ENCODE measurements at places on chromosomes 5 and 9.

GRCh38 chr9:133521122-133522072, 3.4 kb downstream of the MYMK start:
- no peak for DNase-seq

- no peak for DNase-seq
Measured at GRCh38 chr9:71286146-71286545, 164.7 kb upstream of the TRPM3 start.

DNA sequence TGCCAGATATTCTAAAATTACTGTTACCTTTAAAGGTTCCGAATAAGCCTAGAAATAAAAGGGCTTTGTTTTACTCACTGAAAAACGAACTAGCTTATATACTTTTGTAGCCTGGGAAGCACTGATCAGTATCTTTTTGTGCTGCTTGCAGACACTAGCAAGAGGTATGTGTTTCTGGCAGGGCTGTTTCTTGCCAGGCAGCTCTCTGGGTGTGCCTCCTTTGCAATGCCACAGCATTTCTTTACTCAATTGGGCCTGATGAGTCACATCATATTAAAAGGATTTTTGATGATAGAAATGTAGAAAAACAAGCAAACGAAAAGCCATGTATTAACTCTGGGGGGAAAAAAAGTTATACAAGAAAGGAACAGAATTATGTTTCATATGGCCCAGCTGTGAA, 35.6 kb downstream of the CD180 start:
- no peak for DNase-seq

GRCh38 chr5:170333161-170333910, 35.8 kb upstream of the LCP2 start:
- peak; percentile 68 for DNase-seq

GRCh38 chr5:112183103-112183711, 235.9 kb downstream of the EPB41L4A start:
- no peak for DNase-seq

DNA sequence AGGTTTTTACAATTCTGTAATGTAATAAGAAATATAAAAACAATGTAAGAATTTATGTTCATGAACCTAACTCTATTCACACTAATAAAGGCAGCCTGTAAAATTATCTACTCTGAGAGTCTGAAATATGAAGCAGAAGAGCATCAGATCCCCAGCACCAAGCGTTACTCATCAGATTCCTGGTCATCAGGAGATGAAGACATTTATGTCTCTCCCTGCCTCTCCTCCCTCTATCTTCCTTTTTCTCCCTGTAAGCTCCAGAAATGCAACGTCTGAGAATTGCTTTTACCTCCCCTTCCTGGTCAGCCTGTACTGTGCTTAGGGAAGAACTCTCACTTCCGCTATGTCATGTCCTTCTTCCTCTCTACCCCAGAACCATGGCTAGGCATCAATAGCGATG, 114.4 kb upstream of the SLIT3 start:
- DNase-seq: no peak

DNA sequence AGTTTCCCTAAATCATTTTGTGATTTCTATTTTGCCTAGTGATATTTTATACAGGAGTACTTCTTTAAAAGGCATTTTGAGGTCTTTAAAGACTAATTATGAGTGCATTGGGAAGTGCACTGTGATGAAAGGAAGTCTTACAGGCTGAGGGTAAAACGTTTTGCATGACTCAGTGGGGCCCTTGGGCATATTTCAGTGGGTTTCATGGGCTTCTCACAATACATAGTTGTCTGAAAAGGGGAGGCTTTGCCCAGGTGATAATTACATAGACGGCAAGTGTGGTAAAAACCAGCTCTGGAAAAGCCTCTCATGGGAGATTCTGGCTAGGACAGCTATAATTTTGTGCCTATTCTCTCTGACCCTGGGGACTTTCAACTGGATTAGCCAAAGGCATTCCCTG, 387.2 kb downstream of the ARHGEF28 start:
- DNase-seq: no peak

DNA sequence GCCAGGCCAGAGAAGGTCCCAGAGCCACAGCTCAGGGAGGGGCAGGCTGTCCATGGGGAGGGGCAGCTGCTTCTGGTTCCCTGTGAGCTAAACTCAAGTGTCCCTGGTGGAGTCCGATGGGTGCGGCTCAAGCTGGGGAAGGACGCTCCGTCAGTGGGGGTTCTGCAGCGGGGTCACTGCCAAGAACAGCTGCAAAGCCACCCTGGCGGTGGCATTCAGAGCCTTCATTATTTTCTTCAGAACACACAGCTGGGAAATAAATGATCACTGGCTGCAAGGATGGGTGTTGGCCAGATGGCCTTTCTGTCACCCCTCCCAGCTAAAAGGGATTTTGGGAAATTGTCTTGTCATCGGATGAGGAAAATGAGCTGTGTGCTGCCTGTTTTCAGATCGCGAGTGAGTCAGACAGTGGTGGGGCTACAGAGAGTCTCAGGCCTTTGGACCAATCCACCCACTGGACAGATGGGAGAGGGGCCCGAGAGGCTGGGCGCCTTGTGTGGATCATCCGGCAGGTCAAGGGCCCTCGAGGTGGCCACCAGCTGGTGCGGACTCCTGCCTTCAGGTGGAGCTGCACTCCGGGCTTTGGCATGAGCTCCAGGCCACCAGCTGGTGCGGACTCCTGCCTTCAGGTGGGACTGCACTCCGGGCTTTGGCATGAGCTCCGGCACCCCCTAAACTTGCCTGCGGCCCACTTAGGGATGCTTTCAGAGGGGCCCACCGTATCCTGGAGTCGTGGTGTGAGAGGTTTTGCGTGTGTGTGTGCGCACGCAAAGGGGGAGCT, 17.9 kb upstream of the GFPT2 start:
- no peak for DNase-seq

DNA sequence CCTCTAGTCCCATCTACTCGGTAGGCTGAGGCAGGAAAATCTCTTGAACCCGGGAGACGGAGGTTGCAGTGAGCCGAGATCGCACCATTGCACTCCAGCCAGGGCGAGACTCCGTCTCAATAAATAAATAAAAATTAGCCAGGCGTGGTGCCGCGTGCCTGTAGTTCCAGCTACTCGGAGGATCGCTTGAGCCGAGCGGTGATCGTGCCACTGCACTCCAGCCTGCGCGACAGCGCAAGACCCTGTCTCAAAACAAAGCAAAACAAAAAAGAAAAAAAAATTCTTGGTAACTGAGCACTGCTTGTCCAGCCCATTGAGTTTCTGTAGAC, 710 bp upstream of the WDR55 start:
- DNase-seq: no peak

GRCh38 chr5:60943624-60944023, 1.2 kb downstream of the ERCC8 start:
- no peak for DNase-seq

DNA sequence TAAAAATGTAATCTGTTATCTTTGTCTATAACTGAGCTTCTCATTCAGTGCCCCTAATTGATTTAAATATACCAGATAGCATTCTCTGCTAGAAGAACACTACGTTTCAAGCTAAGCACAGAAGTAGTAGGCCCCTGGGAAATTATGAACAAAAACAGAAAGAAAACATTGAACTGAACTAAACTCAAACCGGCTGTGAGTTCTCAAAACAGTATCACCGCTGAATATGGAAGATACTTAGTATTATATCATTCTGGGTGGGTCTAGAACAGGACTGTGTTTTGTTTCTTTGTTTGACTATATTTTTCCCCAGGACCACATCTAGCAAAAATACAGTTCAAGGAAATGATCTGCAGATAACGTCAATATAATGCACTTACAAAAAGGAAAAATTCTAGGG, 95.1 kb upstream of the HMHB1 start:
- DNase-seq: no peak

DNA sequence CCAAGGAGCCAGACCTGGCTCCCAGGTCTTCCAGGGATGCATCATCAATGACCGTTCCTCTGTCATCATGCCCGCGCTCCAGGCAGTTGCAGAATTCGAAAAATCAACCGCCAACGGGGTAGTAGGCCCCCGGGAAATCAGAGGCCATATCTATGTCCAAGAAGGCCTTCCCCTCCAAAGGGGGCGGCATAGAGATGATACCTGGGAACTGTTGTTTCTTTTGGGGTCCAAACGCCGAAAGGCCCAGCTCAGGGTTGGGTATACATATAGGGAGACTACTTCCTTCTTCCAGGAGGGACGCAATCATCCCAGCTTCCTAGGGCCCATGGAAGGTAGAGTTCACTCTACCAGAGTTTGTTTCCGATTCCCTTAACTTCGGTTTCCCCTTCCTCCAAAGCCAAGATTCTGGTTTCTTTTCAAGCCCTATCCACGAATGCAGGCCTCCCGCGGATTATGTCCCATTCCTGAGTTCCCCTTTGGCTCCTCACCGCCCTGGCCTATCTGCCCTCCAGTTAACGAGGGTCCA, 754 bp downstream of the DCAF12 start:
- DNase-seq: peak; percentile 37

DNA sequence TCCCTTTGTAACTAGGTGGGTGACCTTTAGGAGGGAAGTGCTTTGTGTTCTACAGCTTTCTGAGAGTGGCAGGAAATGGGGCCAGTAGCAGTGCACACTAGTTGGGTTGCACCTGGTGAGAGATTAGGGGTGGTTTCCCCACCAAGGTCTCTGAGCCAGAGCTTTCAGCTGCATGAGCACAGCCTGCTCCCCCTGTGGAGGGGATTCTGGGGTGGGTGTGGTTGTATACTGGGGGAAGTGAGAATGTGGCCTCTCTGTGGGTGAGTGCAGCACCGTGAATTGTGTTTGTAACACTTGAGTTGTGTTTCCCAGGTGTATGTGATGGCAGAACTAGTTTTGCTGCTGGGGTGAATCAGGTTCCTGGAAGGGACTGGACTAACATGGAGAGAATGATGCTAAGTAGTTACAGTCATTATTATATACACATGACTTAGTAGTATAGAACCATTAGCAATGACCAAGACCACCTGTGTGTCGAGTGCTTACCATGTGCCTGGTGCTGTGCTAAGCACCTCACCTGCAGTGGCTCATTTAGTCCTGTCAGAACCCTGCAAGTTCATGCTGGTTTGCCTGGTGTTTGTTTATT, 11.8 kb upstream of the CXXC5 start:
- DNase-seq: peak; percentile 63

- no peak for DNase-seq
Measured at GRCh38 chr5:68240202-68240601, 24.6 kb downstream of the PIK3R1 start.

DNA sequence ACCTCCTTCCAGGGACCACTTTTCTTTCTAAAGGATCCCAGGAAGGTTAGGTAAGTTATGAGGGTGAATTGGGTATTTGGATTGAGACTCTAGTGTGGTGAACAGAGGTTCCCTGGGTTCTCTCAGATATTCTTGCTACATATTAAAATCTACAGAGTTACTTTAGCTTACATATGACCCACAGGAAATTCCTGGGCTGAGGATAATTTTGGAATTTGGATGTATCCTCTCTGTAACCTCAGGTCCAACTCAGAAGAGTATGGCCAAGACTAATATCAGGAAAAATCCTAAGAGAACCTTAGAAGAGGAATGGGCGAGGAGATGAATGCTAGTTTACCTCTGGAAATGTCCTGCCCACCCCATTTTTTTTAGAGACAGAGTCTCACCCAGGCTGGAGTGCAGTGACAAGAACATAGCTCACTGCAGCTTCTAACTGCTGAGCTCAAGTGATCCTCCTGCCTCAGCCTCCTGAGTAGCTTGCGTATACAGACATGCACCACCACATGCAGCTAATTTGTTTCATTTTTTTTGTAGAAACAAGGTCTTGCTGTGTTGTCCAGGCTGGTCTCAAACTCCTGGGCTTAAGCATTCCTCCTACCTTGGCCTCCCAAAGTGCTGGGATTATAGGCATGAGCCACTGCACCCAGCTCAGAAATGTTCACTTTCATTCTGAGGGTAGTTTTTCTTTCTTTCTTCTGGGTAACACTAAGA, 196.4 kb downstream of the ARHGEF28 start:
- DNase-seq: no peak

DNA sequence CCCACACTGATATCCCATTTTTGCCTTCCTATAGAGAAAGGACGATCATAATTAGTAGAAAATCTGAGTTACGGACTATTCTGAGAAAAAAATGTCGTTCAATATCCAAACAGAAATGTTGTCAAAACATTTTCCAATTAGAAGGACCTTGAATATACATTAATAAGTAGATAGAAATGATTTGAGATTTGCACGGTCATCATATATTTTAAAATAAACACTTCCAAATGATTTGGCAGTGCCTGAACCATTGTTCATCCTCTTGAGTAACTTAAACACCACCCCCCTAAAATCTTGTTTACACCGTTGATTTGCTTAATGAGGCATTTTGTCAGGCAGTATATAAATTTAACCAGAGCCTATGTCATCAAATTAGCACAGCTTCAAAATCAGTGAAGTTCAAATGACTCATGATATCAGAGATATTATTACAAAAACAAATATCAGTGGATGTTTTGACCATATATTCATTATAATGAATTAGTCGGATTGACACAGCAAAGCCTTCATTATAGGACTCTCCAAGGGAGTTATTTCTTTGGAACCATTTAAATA, 105.0 kb downstream of the ACTL7B start:
- DNase-seq: no peak

GRCh38 chr9:134942788-134943184, 25.1 kb upstream of the FCN1 start:
- no peak for DNase-seq

- DNase-seq: no peak
Measured at GRCh38 chr9:107351382-107352045, 68.4 kb downstream of the RAD23B start.

GRCh38 chr5:148774313-148774712, 52.1 kb upstream of the ADRB2 start:
- DNase-seq: no peak

DNA sequence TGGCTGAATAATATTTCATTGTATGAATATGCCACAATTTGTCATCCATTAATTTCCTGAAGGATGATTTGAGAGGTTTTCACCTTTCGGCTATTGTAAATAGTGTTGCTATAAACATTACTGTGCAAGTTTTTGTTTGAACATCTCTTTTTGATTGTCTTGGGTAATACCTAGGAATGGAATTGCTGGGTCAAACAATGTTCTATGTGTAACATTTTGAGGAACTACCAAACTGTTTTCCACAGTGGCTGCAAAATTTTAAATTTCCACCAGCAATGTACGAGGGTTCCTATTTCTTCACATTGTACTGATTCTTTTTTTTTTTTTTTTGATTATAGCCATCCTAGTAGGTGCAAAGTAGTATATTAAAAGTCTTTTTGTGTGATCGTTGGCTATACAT, 63.8 kb upstream of the ANKH start:
- DNase-seq: no peak

DNA sequence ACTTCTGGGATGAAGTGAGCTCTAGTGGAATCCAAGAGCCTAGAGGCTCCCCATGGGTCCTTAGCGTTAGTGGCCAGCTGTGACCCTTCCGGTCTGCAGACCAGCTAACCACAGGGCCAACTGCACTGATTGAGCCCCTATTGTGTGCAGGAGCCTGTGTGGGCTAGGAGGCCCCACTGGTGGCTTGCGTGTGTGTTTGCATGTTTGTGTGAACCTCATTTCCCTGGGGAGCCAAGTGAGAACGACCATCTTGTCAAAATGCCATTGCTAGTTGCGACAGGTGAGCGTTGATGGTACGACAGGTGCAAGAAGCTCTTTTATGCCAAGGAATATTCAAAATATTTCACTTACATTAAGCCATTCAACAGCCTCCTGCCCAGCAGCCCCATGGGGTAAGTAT, 44.1 kb upstream of the ANKRD33B start:
- no peak for DNase-seq
